ENCODE measurements at places on chromosomes 7 and 10.
A peak's percentile ranks its signal among the peaks of the same experiment; 100 is the strongest.

GRCh38 chr10:34119456-34119855 lies 695.6 kb downstream of the PARD3 start:
- no peak for DNase-seq

- DNase-seq: no peak
Observed at GRCh38 chr10:49512121-49512809, 26.7 kb downstream of the ERCC6 start.

DNA sequence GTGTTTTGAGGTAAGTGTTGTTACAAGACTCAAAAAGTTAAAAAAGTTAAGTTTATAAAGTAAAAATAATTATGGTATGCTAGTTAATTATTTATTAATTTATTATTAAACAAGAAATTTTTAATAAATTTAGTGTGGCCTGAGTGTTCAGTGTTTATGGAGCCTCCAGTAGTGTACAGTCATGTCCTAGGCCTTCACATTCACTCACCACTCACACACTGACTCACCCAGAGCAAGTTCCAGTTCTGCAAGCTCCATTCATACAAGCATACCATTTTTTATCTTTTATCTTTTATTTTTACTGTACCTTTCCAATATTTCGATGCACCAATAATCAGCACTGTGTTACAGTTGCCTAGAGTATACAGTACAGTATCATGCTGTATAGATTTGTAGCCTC lies 381.2 kb upstream of the MGMT start:
- DNase-seq: no peak

DNA sequence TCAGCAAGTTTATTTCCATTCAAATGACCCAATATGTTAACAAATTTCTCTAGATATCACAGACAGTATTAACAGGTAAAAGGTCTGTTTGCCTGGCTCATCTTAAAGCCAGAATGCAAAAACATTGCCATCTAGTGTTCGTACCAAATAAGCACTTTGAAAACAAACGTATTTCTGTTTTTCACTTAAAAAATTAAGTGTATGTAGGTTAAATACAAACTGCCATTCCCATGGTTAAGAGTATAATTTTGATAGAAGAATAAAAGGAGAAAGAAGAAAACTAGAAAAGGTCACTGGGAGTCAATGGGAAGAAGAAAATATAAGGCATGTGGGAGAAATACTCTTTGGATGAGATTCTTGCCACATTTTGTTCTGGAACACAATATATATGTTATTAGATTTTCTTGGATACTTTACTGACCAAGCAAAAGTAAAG lies 51.0 kb downstream of the ORC5 start:
- DNase-seq: no peak

DNA sequence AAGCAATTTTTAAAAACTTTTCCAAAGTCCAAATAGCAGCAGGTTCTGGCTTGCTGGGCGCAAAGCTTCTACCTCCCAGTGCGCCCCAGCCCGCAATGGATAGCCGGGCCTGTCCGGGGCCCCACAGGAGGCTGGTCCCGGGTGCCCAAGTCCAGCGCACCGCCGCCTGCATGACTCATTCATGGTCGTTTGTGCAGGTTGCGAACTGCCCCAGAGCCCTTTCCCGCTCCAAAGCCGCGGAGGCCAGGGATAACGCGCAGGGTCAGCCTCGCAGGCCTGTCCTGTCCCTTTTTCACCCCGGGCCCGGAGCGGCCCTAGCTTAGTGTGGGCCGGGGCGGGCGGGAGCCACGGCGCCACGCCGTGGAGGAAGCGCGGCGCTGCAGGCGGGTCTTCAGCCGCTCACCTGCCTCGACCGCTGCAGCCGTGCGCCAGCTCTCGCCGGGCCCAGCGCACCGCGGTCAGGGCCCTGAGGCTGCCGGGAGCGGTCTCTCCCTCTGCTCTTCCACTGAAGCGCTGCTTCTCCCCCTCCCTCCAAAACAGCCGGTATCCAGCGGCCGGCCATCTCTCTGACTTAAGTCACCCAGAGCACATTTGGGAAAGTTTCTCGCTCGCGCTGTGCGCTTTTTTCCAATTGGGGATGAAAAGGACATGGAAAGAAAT lies 1.7 kb upstream of the EGR2 start:
- peak; percentile 56 for DNase-seq

DNA sequence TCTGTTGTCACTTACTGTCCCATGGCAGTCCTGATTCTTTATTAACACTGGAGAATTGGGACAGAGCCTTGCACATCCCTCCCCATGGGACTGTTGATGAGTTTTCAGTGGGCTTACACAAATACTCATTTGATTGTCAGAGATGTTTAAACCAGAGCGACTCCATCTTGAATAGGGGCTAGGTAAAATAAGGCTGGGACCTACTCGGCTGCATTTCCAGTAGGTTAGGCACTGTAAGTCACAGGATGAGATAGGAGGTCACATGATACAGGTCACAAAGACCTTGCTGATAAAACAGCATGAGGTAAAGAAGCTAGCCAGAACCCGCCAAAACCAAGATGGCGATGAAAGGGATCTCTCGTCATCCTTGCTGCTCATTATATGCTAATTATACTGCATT lies 47.6 kb upstream of the JCAD start:
- DNase-seq: no peak

- no peak for DNase-seq
Observed at GRCh38 chr10:4763513-4763912, 62.5 kb upstream of the AKR1E2 start.

GRCh38 chr10:131678171-131678570 lies 222.6 kb upstream of the PPP2R2D start:
- DNase-seq: no peak

DNA sequence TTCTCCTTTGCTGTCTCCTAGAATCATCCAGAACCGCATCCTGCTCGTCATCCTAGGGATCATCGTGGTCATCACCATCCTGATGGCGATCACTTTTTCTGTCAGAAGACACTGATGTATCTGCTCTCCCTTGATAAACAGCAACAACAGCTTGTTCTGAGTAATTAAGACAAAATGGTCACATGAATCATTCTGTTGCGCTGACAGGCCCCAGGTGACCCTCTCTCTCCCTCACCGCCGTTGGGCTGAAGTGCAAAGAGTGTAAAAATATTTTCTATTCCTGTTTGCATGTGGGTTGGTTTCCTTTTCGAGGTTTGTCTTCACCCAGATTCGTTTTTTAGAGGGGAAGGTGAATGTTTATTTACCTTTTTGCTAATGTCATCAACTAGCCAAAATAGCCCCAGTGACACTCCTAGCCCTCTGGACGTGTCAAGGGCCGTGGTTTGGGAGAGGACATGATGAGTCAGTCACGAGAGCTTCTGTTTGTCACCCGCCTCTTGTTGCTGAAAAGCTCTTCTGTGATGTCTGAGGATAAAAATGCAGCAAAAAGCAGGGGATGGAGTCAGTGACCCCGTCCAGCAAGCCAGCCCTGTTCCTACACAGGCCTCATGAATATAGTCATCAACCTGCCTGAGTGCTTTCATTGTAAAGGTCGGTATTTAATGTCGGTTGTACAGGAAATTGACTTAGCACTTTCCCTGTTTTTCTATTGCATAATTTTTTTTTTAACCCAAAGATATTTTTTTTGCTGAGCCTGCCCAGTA lies 134.6 kb upstream of the TCF7L2 start:
- DNase-seq: no peak

GRCh38 chr10:71483885-71484751 lies 87.4 kb downstream of the CDH23 start:
- no peak for DNase-seq

DNA sequence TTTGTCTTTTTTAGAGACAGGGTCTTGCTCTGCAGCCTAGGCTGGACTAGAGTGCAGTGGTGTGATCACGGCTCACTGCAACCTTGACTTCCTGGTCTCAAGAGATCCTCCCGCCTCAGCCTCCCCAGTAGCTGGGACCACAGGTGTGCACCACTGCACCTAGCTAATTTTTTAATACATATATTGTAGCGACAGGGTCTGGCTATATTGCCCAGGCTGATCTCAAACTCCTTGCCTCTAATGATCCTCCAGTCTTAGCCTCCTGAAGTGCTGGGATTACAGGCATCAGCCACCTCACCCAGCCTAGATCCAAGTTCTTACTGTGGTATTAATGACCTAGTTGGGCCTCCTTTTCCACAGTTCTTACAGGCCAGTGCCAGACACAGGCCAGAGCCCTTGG lies 11.7 kb upstream of the SERPINE1 start:
- DNase-seq: no peak

DNA sequence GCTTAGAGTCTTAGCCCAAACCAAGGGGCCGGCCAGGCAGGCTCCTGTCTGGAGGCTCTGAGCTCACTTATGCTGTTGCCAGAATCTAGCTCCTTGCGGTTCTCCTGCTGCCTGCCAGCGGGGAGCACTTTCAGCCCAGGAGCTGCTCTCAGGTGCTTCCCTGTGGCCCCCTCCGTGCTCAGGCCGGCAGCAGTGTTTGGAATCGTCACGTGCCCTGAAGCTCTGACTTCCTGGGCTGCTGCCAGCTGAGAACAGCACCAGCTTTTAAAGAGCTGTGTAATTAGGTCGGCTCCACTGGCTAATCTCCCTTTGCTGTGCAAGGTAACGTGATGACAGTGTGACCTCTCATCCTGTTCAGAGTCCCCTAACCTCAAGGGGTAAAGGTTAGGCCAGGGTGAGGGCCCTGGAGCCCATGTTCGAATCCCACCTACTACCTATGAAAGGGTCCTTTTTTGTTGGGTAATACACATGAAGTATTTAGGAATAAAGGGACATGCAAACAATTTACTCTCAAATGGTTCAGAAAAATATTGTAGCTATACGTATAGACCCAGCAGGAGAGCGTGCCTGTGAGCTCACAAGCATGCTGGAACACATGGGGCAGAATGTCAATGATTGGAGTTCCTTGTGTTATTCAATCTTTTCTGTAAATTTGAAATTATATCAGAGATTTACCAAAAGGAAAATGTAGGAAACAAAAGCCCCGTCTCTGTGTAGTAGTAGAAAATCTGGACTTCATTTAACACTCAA lies 16.6 kb downstream of the ZNF862 start:
- no peak for DNase-seq

DNA sequence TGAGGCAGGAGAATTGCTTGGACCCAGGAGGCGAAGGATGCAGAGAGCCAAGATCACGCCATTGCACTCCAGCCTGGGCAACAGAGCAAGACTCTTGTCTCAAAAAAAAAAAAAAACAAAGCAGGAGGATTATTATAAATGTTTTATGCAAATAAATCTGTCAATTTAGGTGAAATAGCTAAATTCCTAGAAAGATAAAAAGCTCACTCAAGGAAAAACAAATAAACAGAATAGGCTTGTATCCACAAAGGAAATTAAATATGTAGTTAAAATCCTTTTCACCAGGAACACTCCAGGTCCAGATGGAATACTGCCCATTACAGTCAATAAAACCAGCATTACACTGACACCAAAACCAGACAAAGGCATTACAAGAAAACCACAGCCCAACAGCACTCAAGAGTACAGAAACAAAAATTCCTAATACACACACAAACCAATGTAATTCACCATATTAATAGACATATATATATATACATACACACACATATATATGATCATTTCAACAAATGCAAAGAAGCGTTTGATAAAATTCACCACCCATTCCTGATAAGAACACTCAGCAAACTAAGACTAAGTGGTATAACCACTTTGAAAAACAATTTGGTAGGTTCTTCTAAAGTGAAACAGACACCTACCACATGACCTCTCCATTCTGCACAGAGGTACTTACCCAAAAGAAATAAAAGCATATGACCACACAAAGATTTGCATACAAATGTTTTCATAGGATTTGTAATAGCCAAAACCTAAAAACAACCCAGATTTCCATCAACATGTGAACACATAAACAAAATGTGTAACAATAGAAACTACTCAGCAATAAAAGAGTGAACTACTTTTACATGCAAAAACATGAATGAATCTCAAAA lies 38.8 kb downstream of the ABI1 start:
- no peak for DNase-seq

DNA sequence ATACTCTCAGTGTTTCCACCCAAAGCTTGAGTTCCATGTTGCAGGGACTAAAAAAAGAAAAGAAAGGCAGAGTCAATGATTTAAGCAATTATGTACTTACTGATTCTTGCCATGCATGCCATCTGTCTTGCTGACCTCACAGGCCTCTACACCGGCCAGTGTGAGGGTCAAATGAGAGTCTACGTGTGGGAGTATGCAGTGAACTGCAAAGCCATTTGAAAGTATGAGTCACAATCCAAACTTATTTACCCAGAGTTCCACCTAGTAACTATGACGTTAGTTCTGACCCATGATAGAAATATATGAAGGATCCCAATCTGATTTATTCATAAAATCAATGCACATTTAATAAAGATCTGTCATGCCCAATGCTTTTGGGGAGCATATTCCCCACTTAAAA lies 26.5 kb downstream of the PDE1C start:
- no peak for DNase-seq

DNA sequence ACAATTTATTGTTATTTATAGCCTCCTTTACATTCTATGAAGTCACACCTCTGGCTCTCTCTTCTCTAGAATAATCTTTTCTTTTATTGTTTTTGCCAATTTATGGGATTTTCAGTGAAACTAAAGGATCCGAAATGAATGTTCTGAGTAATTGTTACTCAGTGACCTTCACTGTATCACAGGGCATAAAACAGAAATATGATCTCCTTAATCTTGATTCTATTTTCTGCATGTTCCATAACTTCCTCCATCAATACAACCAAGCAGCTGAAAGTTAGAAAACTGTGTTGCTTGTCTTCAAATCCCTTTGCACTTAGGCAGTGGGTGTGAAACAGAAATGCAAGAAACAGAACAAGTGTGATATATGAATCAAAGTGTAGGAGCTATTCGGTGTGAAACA lies 57.4 kb upstream of the FERD3L start:
- no peak for DNase-seq

All from stimulated activated CD4-positive, alpha-beta T cell treated with anti-CD3 and anti-CD28 coated beads, Interleukin-2, amount 100 ng/mL, for 4 hours (primary cell).